ENCODE measurements at places on chromosomes 4 and X.

DNA sequence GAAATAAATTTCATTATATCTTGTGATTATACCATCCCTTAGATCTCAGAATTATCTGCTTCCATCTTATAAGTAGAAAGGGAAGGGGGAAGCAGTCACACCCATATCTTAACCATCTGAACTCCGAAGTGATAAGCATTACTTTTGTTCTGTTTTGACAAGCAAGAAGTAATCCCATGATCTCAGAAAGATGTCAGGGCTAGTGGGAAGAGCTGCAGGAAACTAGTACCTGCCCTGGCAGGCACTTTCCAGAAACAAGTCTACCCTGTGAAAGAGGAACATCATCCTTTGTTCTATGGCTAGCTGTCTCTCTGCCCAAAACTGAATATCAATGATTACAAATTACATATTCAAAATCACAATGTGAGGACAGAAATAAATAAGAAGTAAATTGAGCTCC lies 244.4 kb downstream of the SPOCK3 start:
- no peak for DNase-seq

DNA sequence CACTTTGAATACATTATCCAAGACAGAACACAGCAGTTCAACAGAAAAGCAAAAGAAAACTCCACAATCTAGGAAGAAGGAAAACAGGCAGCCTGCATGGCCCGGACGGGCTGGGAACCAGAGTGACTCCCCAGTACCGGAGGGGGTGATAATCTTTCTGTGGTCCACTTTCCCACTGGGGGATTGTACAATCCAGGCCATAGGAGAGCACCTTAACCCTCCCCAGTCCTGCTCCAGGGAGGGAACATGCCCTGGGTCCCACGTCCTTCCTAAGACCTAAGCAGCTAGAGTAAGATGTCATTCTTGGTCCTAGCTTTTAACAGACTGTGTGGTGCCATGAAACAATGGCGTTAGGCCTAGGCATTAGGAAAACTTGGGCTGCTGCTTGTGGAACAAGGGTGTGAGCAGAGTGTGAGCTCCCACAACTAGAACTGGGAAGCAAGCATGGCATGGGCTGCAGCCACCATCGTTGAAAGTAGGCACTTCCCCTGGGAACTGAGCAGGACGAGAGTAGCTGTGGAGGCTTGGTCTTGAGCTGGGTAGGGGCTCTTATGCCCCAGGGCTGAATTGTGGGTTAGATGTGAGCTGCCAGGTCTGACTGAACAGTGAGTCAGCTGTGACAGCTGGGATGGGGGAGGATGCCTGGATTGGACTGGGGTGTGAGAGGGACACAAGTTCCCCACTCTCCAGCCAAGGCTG lies 42.4 kb downstream of the NAT8L start:
- no peak for DNase-seq

DNA sequence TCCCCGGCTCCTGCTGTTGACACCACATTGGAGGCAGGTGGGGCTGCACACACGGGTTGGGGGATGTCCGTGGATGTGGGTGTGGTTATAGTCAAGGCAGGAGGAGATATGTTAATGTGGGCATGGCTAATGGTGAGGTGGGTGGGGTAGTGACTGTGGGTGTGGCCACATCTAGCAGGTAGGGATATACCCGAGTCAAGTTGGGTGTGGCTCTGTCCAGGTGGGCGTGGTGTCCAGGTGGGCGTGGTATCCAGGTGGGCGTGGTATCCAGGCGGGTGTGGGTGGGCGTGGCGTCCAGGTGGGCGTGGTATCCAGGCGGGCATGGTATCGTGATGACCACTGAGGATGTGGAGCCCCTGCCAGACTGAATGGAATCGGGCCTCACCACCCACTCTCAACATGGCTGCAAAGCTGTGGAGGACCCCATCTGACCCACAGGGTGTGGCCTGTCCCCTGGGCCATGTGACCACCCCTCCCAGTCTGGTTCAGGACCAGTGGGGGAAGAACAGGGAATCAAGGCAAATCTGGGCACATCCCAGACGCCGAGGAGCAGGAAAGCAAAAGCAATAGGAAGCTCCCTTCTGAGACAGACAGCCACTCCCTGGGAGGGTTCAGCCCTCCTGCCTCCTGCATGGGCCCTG lies 21.0 kb downstream of the MAN2B2 start:
- DNase-seq, result no peak

- DNase-seq, result no peak
Measured at GRCh38 chr4:33914386-33914785, 2329.9 kb downstream of the ARAP2 start.

- DNase-seq, result no peak
Measured at GRCh38 chrX:68686097-68686977, 38.9 kb downstream of the STARD8 start.

- DNase-seq, result no peak
Measured at GRCh38 chr4:182258441-182259000, 15.3 kb downstream of the TENM3 start.

- DNase-seq, result peak; percentile 68
Measured at GRCh38 chr4:34193451-34194154, 2050.7 kb downstream of the ARAP2 start.

DNA sequence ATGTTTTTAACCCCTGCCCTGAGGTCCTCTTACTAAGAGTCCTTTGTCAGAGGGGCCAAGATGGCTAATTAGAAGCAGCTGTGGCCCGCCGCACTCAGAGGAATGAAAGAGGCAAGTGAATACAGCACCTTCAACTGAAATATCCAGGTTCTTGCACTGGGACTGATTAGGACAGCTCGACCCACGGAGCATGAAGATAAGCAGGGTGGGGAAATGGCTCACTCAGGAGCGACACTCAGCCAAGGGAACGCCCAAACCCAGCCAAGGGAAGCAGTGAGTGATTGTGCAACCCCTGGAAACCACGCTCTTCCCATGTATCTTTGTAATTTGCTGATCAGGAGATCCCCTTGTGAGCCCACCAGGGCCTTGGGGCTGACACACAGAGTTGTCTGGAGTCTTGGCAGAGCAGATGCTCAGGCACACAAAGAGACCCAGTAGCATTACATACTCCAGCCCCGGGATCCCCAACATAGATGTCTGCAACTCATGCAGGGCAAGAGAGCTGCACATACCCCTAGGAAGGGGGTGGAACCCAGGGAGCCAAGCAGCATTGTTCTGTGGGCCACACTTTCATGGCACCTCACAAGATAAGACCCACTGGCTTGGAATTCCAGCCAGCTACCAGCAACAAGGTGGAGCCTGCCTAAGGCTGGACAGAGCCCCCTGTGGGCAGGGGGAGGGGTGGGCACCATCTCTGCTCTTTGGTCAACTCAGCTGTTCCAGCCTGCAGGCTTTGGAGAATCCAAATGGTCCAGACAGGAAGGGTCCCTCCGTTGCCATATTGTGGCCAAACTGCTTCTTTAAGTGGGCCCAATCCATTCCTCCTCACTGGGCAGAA lies 23.3 kb downstream of the F8A3 start:
- DNase-seq, result no peak

GRCh38 chrX:153410373-153410772 lies 899 bp upstream of the ZFP92 start:
- DNase-seq, result no peak

DNA sequence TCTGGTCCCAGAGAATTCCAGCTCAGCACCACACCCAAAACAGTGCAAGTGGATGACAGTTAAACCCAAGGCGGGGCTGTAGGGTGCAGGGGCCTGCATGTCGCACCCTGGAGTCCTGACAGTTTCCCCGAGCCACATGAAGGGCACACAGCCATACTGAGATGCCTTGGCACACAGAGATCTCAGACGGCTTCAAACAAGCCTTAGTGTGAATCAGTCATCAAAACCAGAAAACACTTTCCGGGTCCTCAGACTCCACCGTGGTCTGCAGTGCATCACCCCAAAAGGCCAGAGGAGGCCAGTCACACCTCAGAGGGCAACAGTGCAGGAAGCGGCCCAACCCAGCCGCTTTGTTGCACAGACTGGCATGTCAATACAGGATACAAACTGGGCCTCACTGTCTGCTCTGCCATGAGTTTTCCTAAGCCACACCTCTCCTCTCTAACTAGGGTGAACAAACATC lies 64.6 kb upstream of the ENPP6 start:
- DNase-seq, result no peak

DNA sequence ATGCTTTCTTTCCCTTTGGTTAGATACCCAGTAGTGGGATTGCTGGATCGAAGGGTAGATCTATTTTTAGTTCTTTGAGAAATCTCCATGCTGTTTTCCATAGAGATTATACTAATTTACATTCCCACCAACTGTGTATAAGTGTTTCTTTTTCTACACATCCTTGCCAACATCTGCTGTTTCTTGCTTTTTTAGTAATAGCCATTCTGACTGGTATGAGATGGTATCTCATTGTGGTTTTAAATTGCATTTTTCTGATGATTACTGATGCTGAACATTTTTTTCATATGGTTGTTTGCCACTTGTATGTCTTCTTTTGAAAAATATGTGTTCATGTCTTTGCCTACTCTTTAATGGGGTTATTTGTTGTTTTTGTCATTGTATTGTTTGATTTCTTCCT lies 6.6 kb upstream of the AGA start:
- DNase-seq, result peak; percentile 80

DNA sequence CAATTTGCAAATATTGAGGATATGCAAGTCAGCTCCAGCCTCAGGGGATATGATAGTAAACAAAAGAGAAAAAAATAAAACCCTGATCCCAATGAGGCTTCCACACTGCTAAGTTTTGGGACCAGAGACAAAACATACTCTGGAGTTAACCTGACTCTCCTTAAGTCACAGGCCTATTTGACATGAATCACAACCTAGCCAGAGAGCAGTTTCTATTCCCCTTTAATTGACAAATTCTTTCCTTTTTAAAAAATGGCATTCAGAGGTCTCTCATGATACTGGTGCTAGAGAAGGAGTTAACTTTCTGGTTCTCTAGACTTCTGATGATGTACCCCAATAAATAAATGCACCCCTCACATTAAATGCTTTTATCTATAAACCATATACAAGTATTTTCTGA lies 8.8 kb downstream of the ACSL1 start:
- no peak for DNase-seq

GRCh38 chr4:82865592-82865991 lies 25.4 kb downstream of the SEC31A start:
- DNase-seq, result peak; percentile 88

GRCh38 chrX:150227321-150227860 lies 135.7 kb upstream of the MAMLD1 start:
- no peak for DNase-seq

GRCh38 chr4:119550857-119551532 lies 77.6 kb downstream of the PDE5A start:
- DNase-seq, result peak; percentile 7

DNA sequence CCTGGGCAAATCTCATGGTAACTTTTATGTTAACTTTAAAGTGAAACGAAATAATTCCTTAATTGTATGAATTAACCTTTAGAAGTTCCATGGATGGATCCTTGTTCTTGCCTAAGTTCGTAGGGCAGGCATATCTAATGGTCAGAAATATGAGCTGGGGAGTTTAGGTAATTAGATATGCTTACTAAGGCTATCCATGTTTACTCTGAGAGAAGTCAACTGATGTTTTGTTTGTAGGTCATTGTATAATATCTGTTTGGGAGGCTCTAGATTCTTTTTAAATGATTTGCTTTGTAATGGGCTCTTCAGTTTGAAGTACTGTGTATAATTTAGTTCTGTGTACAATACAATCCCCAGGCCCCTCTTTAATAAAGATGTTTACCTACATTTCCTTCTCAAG lies 117.0 kb downstream of the DCK start:
- no peak for DNase-seq

- peak; percentile 65 for DNase-seq
Measured at GRCh38 chr4:65917486-65917885, 247.2 kb upstream of the EPHA5 start.

- peak; percentile 16 for DNase-seq
Measured at GRCh38 chr4:65416891-65417290, 253.4 kb downstream of the EPHA5 start.

DNA sequence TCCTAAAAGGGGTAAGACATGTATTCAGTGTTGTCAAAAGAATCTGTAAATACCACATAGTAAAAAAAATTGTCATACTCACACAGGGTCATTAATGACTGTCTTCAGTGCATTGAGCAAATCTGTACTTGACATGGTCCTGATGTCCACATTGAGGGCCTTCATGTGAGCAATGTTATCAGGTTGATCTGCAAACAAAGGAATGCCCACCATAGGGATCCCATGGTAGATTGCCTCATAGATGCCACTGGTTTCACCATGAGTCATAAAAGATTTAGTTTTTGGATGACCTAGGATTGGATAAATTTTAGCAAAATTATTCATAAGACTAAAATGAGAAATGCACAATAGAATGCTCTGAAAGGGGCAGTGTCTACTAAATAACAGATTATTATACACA lies 38.1 kb upstream of the UGT2B15 start:
- no peak for DNase-seq

DNA sequence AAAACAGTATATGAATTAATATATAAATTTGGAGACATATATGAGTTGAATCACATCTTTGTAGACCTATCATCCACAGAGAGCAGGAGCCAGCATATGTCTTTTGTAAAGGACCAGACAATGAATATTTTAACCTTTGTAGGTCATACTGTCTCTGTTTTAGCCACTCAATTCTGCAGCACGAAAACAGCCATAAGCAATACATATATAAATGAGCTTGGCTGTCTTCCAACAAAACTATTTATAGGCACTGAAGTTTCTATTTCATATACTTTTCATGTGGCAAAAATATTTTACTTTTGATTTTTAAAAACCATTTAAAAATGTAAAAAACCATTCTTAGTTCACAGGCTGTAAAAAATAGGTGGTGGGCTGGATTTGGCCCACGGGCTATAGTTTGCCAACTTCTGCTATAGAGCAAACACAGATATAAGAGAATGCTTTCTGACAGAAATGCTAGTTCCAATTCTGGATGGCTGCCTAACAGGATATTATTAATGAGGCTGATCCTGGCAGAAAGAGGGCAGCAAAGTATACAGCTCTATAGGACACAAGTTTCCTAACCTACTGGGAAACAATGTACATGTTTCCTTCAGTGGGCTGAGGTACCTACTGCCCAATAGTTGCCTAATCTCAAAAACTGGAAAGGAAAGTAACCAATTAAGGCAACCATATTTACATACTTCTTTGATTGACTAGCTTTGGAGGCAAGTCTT lies 58.1 kb upstream of the UCP1 start:
- DNase-seq, result no peak

GRCh38 chrX:10121787-10122186 lies 35.0 kb upstream of the CLCN4 start:
- DNase-seq, result no peak

GRCh38 chr4:152607178-152607577 lies 71.3 kb upstream of the FBXW7 start:
- DNase-seq, result no peak

- DNase-seq, result peak; percentile 55
Measured at GRCh38 chr4:15779306-15779705, 1.2 kb downstream of the CD38 start.

Data from fibroblast of skin of right biceps (primary cell).